ENCODE measurements at places on chromosomes 2 and 18.

- no peak for DNase-seq
Observed at GRCh38 chr2:64114912-64115277, 29.3 kb downstream of the PELI1 start.

DNA sequence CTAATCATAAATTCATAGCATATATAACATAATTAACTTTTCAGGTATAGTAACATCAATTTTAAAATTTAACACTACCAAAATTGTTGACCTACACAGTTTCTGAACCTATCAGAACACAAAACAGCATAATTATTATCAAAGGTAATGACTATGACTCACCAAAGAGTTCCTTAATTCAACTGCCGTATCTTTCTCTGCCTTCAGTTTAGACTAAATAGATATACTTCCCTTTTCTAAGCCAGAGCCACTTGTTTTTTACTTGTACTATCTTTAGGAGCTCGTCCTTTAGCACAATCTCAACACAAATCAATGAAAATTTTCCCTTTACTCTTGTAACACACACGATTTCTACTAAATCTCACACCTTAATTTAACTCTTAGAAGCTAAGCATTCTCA, 54.4 kb downstream of the CCDC88A start:
- DNase-seq = no peak

GRCh38 chr18:63100630-63101055, 218.9 kb downstream of the BCL2 start:
- DNase-seq = no peak

GRCh38 chr2:104969564-104969963, 68.3 kb upstream of the MRPS9 start:
- no peak for DNase-seq

DNA sequence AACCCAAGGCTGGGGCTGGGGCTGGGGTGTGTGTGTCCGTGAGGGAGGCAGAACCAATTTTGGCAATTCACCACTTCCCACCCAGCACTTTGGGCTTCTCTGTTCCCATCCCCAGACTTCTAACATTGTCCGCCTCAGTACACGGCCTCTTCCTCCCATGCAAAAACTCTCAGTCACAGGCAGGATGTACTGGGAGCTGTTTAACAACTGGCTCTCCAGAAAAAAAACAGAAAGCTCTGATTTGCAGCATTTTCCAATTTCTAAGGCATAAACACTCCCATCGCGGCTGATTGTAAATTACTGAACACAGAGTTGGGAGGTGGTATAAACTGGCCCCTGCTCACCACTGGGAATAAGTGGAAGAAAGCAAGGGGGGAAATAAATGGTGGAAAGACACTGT, 73.1 kb upstream of the MAP4K3 start:
- DNase-seq = no peak

DNA sequence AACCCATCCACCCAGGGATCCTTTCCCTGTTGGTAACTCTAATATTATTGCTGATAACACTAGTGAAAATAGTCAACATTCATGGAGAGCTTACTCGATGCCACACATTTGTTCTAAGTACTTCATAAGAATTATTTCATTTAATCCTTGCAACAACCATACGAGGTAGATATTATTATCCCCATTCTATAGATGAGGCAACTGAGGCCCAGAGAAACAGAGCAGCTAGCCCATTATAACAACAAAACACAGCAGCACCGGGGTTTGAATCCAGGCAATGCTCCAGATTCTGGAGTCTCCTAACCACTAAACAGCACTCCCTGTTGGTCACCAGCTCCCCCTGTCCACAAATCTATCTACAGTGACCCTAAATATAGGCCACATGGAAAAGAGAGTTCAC, 90.4 kb upstream of the PKDCC start:
- DNase-seq = no peak

DNA sequence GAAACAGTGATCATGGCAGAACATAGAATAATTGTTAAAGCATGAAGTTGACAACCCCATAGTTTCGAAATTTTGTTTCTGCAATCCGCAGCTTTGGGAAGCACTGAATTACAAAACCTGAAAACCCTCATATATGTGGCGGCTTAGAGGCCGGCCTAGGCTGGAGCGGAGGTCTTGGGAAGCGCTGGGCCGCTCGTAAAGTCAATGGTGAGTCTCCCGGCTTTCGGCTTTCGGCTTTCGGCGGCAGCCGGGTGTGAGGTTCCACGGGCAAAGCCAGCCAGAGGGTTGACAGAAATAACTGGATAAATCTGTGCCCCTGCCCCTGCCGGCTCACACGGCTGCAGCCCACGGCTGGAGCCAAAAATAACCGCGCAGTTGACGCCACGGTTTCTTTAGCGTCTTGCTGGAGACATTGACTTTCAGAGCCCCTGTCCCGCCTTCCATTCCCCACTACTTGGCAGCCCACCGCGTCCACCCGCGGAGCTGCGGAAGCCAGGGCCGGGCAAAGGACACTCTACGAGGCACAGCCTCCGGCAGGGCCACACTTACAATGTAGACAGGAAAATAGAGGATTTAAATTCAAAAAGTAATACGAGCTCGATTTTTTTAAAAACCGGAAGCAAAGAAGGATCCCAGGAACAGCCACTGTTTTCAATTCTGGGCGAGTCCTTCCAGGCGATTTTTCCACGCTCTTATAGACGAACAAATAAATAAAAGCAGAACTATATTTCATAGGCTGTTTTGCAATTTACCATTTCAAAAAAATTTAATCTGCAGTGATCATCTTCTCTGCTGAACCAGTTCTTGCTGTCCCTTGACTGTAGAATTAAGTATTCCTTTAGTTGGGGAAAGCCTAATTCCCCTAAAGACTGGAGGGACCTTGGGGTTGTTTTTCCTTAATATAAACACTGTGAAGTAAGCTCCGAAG, 28.3 kb upstream of the ATP6V1B1 start:
- no peak for DNase-seq

- DNase-seq = no peak
Observed at GRCh38 chr2:41329040-41329439, 718.8 kb upstream of the PKDCC start.

DNA sequence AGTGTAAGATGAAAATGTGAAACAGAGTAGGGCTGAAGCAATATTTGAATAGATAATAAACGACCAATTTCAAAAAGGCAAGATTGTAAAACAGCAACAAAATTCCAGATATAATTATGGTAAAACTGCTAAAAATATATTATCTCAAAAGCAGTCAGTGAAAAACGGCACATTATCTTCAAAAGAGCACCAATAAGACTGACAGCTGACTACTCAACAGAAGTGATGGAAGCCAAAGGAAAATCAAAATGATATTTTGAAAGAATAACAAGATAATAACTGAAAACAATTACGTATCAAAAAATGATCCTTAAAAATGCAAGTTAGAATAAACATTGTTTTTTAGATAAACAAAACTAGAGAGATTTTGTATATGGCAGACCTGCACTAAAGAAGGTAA, 920.6 kb upstream of the FAM98A start:
- no peak for DNase-seq

- DNase-seq = no peak
Observed at GRCh38 chr2:140597836-140598235, 1533.0 kb downstream of the LRP1B start.

- DNase-seq = no peak
Observed at GRCh38 chr2:151922845-151923666, 94.8 kb upstream of the ARL5A start.

GRCh38 chr2:158745067-158745865, 49.9 kb upstream of the DAPL1 start:
- DNase-seq = peak; percentile 41

DNA sequence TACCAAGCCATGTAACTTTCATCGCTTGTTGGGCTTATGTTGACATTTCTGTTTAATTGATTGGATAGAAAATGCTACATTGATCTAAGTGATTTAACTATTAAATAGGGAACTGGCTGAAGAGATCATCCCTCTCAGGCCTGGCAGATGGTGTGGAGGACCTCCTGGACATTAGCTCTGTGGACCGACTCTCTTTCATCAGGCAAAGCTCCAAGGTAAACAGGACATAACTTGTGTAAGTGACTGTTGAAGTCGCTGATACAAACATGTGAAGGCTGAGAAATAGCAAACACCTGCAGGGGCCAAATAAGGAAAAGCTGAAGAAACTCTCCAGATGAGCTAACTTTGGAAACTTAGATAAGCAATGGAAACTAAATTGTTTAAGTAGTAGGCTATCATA, 68.8 kb downstream of the UNC80 start:
- no peak for DNase-seq

- DNase-seq = no peak
Observed at GRCh38 chr2:173395567-173396351, 41.1 kb downstream of the CDCA7 start.

DNA sequence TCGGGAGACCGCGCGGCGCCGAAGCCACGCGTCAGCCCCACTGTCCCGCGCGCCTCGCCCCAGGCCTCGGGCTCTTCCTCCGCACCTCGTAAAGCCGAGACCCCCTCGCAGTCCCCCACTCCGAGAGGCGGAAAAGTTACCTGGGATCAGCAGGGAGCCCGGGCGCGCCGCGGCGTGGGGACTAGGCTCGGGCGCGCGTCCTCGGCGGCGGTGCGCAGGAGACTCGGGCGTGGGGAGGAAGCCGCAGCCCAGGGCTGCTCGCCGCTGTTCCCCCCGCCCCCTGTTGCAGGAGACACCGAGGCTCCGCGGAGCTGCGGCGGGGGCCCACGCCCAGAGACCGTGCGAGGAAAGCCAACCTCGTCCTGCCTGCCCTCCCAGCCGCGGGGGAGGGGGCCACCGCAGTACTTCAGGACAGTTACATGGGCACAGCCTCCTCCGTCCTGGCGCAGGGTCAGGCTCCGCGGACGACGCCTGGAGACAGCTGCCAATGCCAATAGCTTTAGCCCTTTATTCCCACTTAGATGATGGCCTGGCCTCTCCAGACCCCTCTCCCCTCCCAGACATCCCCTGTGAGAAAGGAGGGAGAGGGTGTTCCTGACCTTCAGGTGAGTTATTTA, at the start of gene EPB41L3:
EPB41L3 (minus strand) TSS at position 225 of the 617 bp plus-strand sequence. CDS start 54,814 bp downstream, outside the sequence.
- DNase-seq = no peak

DNA sequence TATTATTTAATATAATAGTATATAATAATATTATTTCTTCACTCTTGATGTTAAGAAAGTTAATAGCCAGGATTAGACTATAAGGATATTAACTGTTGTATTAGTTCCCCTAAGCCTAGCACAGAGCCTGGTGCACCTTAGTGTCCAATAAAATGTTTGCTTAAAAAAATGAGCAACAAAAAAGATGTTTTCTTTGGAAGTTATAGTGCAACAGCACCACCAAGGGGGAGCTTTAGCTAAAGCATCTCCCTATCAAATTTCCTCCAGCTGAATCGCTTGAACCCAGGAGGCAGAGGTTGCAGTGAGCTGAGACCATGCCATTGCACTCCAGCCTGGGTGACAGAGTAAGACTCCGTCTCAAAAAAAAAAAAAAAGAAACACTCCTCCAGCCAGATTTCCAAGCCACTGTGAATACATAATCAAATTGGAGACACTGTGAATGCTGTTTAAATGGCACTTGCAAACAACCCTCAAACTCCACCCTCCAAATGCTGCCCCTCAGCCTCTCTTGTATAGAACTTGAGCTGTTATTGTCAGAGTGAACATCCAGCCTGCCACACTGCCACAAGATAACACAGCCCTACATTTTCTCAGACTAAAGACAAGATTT, 221.9 kb downstream of the DYM start:
- DNase-seq = peak; percentile 26

DNA sequence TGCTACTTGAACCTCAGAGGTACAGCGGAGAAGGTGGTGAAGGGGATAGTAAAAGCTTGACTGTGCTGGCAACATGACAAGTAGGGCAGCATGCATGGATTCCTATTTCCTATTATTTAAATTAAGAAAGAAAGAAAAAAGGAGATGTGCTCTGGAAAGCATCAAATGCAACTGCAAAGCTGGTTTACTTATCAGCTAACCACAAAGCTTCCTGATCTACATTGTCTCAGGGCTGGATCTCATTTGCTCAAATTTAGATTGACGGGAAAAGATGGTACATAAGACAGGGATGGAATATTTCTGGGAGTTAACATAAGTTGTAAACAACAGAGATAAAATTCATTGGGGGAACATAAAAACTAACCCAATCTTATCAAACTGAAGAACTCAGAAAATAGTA, 178.0 kb downstream of the RIT2 start:
- no peak for DNase-seq

DNA sequence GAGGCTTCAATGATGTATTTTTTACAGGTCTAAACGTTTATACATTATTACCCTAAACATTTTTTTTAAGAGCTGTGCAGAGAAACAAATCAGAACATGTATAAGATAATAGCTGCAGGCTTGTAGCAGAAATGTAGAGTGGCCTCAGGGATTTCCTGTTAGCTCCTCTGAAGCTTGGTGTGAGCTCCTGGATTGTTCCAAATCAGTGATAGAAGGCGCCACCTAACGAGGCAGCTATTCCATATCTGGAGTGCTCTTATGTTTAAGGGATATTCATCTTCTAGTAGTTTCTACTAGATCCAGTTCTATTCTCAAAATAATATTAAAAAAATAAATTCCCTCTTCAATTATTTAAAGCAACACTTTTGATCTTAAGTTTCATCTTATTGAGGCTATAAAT, 93.1 kb downstream of the LRP1B start:
- DNase-seq = no peak

DNA sequence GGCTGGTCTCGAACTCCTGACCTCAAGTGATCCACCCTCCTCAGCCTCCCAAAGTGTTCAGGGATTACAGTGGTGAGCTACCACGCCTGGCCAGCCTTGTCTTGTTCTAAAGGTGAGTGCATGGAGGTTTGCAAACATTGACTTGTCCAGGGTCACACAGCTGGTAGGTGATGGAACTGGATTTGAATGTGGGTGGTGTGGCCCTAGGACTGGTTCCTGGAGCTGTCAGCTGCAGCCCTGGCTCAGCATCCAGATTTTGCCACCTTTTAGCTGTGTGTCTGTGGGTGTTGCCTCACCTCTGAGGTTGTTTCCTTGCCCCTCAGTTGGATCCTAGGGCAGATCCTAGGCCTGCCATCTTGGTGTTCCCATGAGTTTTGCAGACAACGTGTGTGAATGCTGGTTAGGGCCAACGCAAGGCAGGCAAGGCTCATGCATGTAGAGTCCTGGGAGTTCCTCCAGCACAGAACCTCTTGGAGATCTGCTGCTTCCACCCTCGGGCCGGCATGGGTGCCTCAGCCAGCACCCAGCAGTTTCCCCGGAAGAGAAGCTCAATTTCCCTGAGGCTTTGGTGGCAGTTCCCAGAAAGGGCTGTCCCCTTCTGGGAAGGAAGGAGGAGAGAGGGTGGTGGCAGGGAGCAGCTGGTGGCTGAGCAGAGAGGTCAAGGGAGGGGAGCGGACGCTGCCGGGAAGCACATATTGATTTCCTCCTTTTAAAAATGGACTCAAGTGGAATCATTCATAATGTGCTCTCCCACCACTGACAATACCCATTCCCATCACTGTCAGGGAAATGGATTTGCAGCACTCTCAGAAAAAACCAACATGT, 127.6 kb upstream of the HS6ST1 start:
- DNase-seq = no peak

DNA sequence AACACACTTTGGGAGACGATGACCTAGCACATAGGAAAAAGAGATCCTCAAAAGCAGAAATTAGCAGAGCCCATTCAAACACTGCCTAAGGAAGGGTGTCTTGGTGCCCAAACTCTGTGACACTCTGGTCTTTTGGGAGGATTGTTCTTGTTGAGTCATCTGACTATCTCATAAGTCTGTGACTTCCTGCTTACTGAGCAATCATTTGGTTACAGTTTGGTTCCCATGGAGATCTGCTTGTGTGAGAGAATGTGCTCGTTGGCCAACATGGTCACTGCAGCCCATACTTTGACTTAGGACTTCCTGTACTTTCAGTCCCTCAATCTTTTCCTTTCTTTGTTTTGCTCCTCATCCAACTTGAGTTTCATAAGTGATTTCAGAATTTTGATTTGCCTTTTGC, 602.9 kb downstream of the NYAP2 start:
- peak; percentile 94 for DNase-seq

- DNase-seq = no peak
Observed at GRCh38 chr2:103739186-103739585, 977.4 kb downstream of the TMEM182 start.

GRCh38 chr2:139020287-139020686, 240.1 kb upstream of the NXPH2 start:
- DNase-seq = no peak

Data from HFFc6 (cell line).